ENCODE measurements at places on chromosomes 16 and 17.

GRCh38 chr17:76427501-76428231 is 25.3 kb downstream of the UBE2O start:
- DNase-seq = peak; percentile 72

GRCh38 chr16:71564335-71564967 is 12.4 kb downstream of the TAT start:
- DNase-seq = no peak

GRCh38 chr17:80586846-80587228 is 42.2 kb downstream of the RPTOR start:
- no peak for DNase-seq

- no peak for DNase-seq
Observed at GRCh38 chr16:87295259-87295658, 21.9 kb downstream of the C16orf95 start.

GRCh38 chr17:50783193-50783660 is 15.9 kb upstream of the ANKRD40CL start:
- DNase-seq = peak; percentile 81

- DNase-seq = peak; percentile 87
Observed at GRCh38 chr16:69924777-69925191, 26.4 kb upstream of the CLEC18A start.

- no peak for DNase-seq
Observed at GRCh38 chr16:8109510-8110369, 480.6 kb downstream of the TMEM114 start.

DNA sequence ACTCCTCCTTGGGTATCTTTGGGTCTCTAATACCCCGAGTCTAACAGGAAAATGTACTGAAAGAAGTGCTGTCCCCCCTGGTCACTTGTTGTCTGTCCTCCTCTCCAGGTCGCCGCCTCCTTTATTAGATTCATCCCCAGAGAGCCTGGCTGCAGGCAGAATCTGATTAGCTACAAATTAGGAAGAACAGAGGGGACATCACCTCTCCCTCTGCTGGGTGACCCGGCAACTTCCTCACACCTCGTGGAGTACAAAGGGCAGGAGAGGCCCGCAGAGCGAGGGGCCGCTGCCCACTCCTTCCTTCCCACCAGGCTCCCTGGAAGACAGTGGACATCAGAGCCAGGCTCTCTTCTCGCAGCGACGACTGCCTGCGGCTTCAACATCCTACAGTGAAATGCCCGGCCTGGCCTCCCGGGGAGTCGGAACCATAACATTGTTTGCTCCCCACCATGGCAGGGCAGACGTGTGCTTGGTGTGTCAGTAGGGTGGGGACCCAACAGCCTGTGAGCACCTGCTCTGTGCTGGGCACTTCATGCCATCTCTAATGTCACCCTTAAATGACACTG is 5.3 kb downstream of the CYB561 start:
- DNase-seq = no peak

DNA sequence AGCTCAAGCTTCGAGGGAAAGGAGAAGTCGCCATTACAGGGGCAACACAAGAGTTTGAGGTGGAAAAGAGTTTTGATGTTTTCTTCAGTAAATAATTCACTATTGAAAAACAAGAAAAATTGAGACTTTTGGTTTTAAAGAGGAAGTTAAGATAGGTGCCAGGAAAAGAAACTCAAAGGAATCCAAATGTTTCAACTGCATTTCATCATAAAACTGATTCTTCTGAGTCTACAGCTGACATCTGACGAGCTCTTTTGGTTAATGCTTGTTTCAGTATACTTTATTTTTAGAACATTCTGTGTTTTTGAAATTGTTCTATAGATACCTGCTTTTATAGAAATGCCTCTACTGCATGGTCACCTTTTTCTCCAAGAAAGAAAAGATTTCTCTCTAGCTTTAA is 54.0 kb downstream of the ERN1 start:
- DNase-seq = peak; percentile 56

GRCh38 chr16:77169650-77170236 is 21.2 kb upstream of the MON1B start:
- peak; percentile 9 for DNase-seq

DNA sequence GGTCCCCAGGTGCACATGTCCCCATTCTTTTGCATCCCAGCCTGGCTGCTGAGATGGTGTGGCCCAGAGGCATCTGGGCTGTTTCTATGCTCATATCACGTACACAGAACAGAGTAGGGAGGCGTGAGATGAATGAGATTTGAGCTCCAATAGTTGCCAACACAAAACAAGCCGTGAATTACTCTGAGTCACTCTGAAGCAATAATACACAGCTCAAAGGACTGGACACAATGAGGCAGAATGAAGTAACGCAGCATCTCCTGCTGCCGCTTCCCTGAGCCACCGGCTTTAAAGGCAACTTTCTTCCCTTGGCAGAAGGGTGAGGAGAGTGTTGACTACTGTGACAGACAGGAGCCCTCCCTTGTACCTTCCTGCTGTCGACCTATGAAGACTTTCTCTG is 33.9 kb upstream of the CLEC18B start:
- DNase-seq = peak; percentile 28

- DNase-seq = no peak
Observed at GRCh38 chr17:8143581-8144400, 8.4 kb downstream of the PER1 start.

DNA sequence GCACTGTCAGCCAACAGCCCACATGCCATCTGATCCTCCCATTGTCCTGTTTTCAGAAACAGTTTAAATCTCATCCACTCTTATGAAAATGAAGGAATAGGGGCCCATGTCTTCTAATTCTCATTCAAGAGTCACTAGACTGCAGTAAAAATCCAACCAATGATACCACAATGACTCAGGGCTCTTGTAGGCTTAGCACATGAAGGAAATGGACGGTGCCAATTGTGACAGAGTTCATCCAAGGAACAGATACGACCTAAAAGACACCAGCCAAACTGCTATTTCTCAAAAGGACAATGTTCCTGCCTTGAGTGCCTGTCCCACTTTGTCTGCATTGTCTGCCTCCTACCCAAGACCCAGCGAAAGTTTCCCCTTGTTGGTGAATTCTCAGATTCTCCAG is 204.8 kb upstream of the COX10 start:
- peak; percentile 71 for DNase-seq

DNA sequence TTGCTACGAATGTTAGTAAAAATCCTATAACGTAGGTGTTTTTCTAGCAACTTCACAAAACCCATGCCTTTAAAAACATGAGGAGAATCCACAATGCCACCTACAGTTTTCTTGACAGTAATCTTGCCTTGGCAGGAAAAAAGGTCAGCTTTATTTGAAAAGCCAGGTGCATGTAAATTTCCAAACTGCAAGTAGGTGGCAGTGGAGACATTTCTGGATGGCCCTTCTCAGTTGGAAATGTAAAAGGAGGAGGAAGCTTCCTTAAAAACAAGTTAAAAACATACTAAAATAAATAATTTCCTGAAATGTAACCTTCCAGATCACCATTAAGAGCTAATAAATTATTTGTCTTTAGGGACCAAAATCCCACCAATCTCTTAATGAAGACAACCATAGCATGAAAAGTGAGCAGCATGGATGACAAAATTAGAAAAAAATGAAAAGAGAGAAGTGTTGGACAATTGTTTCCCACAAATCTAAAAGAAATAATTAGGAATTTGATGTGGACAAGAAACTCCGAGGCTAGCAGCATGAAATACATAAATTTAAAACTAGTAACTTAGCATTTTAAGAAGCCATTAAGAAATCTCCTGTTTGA is 152.2 kb downstream of the SNX11 start:
- peak; percentile 43 for DNase-seq

- no peak for DNase-seq
Observed at GRCh38 chr16:66689282-66689681, 7.3 kb downstream of the CMTM4 start.

GRCh38 chr17:8140065-8141029 is 11.9 kb downstream of the PER1 start:
- DNase-seq = no peak

DNA sequence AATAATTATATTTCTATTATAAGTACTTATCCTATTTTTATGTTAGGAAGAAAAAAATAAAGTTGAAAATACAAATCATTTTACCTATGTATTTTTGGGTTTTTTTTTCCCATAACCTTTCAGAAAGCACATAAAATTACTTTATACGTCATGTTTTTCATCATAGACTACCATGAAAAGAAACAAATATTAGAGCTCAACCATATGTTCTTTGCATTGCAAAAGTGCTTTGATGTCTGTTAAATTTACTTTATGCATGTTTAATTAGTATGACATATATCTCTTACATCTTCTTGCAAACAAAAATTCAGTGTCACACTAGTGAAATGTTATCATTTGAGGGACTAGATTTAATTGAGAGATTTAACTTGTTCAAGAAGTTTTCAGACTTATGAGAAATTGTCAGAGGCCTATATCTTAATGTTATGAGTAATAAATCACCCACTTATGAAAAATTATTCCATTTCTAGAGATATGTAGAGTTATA is 24.0 kb downstream of the BRIP1 start:
- DNase-seq = no peak

- DNase-seq = no peak
Observed at GRCh38 chr17:82873521-82873920, 33.7 kb upstream of the ZNF750 start.

DNA sequence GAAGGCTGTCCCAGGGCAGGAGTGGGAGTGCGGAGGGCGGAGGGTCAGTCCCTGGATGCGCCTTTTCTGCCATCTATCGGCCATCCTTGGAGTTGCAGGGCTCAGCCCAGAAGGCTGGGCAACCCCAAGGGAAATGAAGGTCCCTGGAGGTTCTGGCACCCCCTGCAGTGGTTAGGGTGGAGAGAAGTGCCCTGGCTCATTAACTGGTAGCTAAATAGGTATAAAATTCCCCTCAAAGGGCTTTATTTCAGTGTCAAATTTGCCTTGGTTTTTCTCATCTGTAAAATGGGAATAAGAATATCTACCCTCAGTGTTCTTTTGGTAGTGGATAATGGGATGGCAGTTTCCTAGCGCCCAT is 22.4 kb downstream of the C17orf75 start:
- peak; percentile 37 for DNase-seq

DNA sequence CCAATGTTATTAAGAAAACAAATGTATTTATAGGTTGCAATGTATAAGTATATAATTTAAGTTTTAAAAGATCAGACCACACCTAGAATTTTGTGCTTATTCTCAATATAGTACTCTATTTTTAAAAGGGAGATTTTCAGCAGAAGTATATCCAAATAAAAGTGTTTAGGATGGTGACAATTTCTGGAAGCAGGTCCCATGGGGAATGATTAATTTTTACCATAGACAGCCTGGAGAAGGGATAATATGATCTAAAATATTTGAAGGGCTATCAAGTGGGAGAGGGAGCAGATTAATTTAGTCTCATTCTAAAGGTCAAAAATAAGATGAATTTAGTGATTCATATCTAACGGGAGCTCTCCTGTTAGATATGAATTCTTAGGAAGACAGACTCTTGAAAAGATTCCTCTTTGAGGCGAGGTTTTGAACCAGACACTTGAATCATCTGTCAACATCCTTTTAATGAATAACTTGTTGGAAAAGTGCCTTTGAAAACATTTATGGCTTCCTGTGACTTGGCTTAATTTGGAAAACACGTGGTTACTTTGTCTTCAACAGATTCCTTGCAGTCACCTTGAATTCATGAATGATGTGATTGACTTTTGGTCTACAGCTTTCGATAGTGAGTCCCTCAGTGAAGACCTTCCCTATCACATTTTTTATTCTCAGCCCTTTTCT is 29.3 kb upstream of the SMIM36 start:
- DNase-seq = peak; percentile 29

GRCh38 chr16:54050459-54051210 is 236.0 kb downstream of the IRX3 start:
- no peak for DNase-seq

DNA sequence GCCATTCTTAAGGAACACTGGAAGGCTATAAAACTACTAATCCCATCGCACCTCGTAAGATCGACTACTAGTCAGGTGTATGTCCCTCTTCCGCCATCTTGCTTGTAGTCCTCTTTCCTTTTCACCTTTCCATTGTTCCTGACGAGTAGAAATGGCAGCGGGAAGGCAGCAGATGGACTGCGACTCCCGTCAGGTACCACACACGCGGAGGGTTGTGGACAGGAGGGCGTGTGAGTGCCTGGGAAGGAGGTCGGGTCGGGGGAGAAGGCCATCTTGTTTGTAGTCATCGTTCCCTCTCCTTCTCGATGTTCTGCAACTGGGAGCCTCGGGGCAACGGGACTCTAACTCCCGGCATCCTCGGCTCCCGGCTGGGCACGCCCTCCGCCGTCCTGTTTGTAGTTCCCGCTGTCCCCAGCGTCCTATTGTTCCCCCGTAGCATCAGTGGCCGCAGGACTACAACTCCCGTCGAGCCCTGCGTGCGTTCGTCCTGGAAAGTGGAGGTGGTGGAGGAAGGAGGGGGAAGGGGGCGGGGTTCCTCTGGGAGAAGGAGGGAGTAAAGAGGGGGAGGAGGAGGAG is 324 bp upstream of the FBXL19 start:
- peak; percentile 100 for DNase-seq

DNA sequence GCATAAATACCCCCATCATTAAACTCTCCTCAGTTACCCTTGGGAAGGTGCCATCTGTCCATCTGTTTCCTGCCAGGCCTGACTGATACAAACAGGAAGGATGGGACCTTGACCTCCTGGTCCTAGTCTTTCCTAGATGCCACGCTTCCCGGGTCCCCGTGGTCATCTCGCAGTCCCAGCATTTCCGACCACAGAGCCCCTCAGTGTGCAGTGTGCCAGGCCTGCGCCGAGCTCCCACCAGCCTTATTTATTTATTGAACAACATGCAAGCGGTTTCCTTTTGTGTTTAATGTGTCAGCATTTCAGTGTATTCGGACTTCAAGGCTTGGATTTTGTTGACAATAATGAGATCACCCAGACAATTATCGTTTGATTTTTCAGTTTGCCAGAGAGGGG is 45.6 kb upstream of the NKD1 start:
- DNase-seq = no peak

DNA sequence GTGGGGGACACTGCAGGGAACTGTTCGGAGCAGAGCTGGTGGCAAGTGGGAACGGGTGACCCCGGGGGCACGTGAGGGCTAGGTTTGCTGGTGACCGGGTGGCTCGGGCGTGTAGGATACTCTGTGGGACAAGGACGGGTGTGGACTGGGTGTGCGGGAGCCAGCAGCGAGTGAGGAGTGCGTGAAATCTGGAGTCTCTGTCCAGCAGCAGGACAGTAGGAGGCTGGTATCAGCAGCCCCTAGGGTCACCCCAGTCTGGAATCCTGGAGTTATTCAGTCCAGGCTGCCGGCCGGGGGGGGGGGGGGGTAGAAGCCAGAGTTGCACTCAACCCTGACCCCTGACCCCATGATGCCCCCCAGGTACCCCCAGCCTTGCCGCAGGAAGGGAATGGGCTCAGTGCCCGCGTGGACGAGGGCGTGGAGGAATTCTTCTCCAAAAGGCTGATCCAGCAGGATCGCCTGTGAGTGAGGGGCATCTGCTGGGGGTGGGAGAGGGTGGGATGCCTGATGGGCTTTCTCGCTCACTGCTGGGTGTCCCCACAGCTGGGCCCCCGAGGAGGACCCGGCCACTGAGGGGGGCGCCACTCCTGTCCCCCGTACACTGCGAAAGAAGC is 6.2 kb downstream of the ACD start:
- DNase-seq = no peak

GRCh38 chr17:7293816-7294613 is 424 bp downstream of the YBX2 start:
- no peak for DNase-seq
